ENCODE measurements at places on chromosomes 7 and 10.

- DNase-seq = no peak
Measured at GRCh38 chr7:146544748-146545147, 428.1 kb downstream of the CNTNAP2 start.

DNA sequence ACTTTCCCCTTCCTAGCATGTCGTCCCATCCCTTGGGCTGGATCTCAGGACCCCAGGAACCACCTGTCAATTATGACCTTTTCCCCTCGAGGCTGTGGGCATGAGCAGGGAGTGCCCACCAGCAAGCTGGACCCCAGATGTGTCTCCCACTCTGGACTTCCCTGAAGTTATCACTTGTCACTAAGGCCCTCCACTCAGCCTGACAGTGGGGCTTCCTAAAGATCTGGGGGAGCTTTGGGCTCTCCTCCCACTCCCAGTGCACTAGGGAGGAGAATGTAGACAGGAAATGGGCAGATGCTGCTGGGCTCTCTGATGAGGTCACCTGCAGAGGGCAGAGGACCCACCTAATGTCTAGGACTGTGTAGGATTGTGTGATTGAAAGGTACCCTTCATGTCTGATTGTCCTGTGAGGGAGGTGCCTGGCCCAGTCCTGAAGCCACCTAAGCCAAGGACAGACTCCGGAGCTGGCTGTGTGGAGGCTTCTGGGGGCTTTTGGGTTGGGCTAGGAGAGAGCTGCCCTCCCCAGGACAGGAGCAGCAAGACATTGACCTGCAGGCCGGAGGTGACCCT is 18.7 kb downstream of the MYO1G start:
- DNase-seq = no peak

DNA sequence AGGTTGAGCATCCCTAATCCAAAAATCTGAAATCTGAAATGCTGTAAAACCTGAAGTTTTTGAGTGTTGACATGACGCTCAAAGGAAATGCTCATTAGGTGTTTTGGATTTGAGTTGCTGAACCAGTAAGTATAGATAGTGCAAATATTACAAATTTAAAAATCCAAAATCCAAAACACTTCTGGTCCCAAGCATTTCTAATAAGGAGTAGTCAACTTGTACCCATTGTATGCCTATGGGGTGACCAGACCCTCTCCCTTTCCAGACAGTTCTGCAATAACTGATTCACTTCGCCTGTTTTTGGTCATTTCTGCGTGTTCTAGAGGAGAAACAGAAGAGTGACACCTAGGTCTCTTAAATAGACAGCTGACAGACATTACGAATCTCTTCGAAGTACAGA is 90.3 kb downstream of the MMRN2 start:
- no peak for DNase-seq

DNA sequence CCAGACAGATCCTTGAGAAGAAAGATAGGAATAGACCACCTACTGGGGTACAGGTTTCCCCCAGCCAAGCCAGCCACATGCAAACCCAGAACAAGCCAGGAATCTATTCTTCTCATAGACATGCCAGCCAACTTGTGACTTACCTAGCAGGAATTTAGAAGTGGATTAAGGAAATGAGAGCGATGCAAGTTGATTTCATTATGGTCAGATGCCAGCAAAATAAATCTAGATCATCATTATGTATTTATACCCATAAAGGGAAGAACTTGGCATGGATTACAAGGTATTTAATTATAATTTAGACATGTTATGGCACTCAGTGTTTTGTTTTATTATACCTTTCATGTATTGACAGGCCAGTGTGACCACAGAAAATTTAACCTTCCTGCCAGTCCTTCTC is 32.8 kb downstream of the SLC35G1 start:
- DNase-seq = no peak

DNA sequence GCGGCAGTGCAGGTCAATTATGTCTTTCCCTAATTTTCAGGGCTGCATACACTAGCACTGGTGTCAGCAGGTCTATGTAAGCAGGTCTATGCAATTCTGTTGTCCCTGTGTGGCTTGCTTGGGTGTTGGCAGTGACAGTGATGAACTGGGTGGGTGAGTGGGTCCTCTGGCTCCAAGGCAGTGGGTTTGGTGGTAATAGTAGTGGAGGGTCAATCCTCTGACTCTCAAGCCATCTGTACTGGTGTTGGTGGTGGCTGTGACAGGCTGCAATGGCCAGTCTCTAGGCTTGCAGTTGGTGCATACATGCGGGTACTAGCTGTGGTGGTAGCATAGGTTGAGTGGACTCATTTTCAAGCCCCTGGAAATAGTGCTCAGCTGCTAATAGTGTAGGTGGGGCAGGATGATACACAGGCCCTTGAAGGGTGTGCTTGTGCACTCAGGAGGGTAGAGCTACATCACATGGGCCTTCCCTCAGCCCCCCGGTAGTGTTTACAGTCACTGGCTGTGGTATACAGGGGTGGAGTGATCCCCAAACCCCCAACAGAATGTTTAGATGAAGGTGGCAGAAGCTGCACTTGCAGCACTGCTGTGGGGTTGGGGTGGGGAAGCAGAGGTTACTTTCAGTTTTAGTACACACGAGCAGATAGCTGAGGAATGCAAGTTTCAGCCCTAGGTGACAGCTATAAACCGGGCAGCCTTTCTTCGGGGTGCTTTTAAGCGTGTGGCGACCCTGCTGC is 331.3 kb downstream of the PCDH15 start:
- no peak for DNase-seq

DNA sequence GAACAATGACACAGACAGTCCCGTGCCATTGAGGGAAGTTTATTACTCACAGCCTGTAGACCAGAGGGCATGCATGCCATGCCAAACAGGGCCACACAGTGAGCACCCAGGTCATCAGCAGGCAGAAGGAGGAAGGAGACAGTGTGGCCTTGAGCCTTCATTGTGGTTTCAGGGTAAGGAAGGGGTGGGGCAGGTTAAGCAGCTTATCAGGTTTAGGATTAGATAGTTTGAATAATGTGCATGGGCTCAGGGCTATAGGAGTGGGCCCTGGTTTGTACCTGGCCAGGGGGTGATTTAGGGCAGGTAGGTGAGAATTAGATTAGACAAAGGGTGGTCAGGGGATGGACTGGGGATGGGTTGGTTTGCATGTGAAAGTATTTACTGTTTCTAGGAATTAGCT is 67.9 kb downstream of the ADCY1 start:
- no peak for DNase-seq

DNA sequence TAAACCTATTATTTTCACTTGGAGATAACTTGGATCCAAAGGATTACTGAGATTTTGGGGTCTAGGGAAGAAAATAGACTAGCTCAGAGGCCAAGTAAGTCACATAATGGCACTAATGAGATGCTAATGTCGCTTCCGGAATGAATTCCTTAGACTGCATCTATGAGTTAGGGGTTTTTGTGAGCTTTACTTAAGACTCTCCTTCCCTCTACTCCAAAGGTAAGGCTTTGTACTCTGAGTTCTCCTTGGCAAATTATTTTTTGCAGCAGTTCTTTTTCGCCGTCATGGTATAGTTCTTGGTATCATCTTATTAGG is 143.9 kb upstream of the KLF14 start:
- DNase-seq = no peak
